ENCODE measurements at places on chromosomes 12 and 14.
A peak's percentile ranks its signal among the peaks of the same experiment; 100 is the strongest.

- DNase-seq: no peak
Measured at GRCh38 chr12:51888316-51889215, 663 bp downstream of the ANKRD33 start.

GRCh38 chr14:23481362-23481970 lies 12.0 kb downstream of the NGDN start:
- DNase-seq: peak; percentile 6

- no peak for DNase-seq
Measured at GRCh38 chr14:86481104-86481503, 951.2 kb downstream of the FLRT2 start.

GRCh38 chr14:72863216-72864006 lies 30.5 kb downstream of the DPF3 start:
- DNase-seq: no peak

- DNase-seq: no peak
Measured at GRCh38 chr12:54337854-54338650, 13.1 kb downstream of the COPZ1 start.

GRCh38 chr14:90968025-90968424 lies 92.4 kb downstream of the RPS6KA5 start:
- DNase-seq: no peak

DNA sequence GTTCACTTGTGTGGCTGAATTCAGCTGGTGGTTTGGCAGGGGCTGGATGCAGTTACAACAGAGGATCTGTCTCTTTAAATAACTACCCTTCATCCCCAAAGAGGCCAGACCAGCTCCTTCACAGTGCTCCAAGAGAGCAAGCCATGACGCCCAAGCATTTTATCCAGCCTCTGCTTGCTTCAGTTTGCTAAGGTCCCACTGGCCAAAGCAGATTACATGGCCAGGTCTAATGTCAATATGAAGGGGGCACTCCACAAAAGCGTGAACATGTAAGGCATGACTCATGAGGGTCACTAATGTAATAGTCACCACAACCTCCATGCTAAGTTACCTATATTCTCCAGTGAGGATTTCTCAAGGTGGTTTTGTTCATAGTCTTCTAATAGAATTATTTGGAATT lies 62.9 kb downstream of the MARK3 start:
- DNase-seq: no peak

- DNase-seq: no peak
Measured at GRCh38 chr12:88242571-88242925, 100.4 kb downstream of the TMTC3 start.

DNA sequence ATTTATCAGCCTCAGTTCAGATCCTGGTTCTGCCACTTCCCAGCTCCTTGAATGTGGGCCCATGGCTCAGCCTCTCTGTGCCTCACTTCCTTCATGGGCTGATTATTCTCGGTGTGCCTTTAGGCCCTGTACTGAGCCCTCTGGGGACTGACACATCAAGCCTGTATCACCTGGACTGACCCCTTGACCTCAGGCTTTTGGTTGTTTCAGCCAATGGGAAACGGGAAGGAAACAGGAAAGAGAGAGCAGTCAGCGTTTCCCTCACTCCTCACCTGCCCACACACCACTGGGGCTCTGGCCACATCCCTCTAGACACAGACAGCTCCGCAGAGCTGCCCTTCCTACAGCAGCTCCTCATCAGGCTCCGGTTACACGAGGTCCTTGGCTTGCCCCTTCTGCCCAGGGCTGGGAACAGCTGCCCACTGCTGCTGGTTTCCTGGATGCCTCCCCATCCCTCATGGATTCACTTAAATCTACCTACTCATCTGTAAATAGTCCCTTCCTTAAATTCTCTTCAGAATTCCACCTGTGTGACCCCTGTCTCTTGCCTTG lies 37.0 kb upstream of the ITPR2 start:
- no peak for DNase-seq

- no peak for DNase-seq
Measured at GRCh38 chr14:99177886-99178835, 93.8 kb downstream of the BCL11B start.

GRCh38 chr12:11578461-11578993 lies 70.9 kb upstream of the ETV6 start:
- no peak for DNase-seq

GRCh38 chr14:94660306-94660946 lies 48.2 kb downstream of the SERPINA3 start:
- no peak for DNase-seq

- DNase-seq: peak; percentile 16
Measured at GRCh38 chr14:55749946-55750345, 169.9 kb downstream of the KTN1 start.

Measured in endothelial cell of umbilical vein (primary cell).